MG63 (cell line): ENCODE measurements at places on chromosomes 12 and 14.

DNA sequence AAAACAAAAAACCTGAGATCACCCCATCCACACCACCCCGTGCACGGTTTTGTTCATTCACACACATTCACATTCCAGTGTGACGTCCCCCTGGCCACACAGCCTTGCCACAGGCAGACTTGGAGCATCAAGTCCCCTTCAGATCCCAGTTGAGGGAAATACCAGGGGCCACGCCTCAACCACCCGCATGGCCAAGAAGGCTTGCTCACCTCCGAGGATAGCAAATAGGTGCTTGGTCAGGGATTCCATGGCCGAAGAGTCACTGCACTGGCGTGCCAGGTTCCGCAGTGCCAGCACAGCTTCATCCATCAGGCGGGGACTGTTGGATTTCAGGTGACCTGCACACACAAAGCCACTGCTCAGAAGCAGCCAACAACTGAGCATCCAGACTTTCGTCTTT is 19.0 kb downstream of the GCN1 start:
- DNase-seq: no peak

GRCh38 chr14:65044596-65044959 is 57.7 kb downstream of the MAX start:
- no peak for DNase-seq

DNA sequence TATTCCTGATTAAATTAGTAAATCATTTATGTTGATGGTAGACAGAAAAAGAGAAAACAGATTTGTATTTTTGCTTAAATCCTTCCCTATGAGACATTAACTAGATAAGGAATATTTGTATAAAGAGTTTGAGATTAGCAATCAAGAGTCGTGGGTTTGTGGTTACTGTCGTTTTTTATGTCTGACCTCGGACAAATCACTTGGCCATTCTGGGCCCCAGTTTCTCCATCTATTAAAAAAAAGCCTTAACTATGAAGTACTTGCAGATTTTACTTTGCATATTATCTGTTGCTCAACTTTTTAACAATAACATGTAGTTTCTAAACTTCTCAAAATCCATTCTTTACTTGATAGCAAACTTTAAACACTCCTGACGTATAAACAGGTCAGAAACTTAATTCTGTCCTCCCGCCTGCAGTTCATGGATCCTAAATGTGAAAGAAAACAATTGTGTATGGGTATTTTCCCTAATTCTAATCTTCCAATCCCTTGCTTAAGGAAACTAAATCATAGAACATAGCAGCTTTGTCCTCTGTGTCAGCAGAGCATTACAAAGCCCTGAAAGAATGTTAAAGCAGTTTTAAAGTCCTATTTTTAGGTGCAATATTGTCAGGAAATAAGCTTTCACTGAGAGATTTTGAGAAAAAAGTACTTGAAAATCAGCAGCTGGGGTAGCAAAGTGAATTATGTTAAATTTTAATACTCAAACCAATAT is 118.2 kb downstream of the GPR135 start:
- DNase-seq: no peak

DNA sequence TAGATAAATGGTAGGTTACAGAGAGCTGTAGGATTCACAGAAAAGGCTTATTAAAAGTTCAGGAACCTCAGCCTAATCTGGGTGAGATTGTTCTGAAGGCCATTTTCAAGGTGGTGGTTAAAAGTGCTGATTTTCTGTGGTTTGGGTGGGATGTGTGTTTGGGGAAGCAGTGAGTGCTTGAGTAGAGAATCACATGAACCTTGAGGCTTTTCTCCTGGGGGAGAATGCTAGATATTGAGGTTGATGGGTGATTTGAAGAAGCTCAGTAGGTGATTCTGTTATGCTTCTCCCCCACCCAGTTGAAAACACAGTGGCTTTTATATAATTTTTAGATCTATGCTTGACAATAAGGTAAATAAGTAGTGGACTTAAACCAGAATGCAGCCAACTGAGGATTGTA is 420.9 kb downstream of the PCNX1 start:
- no peak for DNase-seq

DNA sequence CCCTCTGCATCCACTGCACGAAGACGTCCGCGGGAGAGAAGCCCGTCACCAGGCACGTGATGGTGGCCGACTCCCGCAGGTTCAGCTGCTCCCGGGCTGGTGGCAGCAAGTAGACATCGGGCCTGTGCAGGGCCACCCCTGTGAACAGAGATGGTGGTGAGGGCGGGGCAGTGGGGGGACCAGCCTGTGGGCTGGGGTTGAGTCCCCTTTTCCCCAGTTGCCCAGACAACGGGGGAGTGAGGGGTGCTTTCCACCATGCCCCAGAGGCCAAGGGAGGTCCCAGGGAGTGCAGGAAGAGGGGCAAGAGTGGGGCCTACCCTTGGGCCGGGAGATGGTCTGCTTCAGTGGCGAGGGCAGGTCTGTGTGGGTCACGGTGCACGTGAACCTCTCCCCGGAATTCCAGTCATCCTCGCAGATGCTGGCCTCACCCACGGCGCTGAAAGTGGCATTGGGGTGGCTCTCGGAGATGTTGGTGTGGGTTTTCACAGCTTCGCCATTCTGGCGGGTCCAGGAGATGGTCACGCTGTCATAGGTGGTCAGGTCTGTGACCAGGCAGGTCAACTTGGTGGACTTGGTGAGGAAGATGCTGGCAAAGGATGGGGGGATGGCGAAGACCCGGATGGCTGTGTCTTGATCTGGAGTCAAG is 328.3 kb downstream of the TMEM121 start:
- DNase-seq: no peak
